ENCODE measurements at places on chromosomes 5 and 9. TPM values are rescaled to one million over a fixed set of nuclear protein-coding genes. Genes with fewer than 3 reads are reported as not detected.

Gene IFNK
- not detected for total RNA-seq

DNA sequence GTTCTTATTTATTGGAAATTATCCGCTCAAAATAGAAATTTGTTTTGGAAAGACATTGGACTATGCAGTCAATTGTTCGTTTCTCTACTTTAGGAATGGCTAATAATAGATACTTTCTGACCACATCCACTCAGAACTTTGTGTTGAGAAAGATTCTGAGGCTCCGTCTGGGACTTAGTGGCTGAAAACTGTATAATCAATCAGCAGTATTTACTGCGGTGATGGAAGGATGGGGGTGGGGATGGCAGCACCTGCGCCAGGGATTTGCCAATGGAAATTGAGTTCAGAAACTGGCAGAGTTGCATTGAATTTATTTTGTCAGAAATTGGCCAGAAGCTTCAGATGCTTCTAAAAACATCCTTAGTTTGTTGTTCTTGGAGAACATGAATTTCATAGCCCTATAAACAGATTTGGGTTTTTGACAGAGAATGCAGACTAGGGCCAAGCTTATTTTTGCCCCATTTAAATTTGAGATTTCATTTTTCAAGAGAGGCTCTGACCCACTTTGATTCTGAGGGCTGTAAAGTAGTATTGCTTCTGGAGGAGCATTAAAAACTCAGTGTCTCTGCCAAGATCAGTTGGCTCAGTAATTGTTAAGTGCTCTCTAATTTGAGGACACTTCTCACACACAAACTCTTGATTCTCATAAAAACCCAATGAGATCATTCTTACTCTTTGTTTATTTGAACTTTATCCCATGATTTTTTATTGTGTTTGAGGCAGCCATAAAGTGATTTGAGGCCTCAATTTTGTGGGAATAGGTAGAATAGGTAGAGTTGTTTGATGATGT lies 215.1 kb downstream of the CD180 start:
- DNase-seq = no peak
- peaks cover 6% of the 10 kb centered on the region for H3K4me1 ChIP-seq
- no peak overlapping the region for H3K27ac ChIP-seq

- H3K27me3 ChIP-seq = no peaks in the 10 kb centered on the region
- peak overlapping the region; percentile 96 for H3K27ac ChIP-seq
- no peaks in the 10 kb centered on the region for H3K36me3 ChIP-seq
- peak; percentile 26 for DNase-seq
These were observed 479.1 kb downstream of the CCDC171 start for GRCh38 chr9:16031971-16032370.

DNA sequence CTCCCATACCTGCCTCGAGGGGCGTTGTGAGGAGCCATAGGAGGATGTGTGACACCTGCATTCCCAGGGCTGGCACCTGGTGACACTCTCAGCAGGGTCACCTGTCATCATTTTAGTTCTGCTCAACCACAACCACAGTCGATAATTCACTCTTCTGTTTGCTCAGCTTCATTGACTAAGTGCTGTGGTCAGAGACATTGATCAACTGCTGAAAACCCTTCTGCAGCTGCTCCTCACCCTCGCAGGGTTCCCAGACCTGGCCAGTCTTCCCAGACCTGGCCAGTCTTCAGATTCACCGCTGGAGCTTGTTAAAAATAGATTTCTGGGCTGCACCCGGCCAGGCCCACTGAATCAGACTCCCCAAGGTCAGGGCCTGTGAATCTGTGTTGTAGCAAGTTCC lies 92.8 kb downstream of the MVB12B start:
- H3K4me1 ChIP-seq = peaks cover 21% of the 10 kb centered on the region
- H3K27me3 ChIP-seq = no peaks in the 10 kb centered on the region
- H3K4me3 ChIP-seq = no peak overlapping the region

Gene LCN6
- total RNA-seq = not detected

DNA sequence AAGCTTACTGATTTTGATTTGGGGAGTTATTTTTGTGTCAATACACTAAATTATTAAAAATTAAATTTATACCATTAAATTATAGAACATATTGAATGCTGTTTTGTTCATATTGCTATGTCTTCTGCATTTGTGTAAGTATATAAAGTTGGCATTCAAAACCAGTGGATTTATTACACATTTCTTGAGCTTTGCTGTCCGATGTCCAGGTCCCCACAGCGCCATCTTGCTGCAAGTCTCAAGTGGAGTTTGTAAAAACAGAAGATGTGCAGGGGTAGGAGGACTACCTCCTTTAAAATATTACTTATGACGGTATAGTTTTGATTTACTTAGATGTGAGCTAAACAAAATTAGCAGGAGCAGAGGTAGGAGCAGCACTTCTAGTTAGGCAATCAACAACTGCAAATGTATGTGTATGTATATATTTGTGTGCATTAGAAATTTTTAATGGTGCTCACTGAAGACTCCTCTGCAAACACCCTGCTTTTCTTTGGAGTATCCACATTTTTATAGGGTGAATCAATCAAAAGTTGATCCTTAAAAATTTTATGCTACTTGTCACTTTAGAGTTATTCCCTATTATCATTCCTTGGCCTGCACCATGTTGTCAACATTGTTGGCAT lies 37.4 kb downstream of the CPEB4 start:
- H3K4me1 ChIP-seq = peaks cover 29% of the 10 kb centered on the region
- H3K27ac ChIP-seq = peak overlapping the region; percentile 27
- DNase-seq = peak; percentile 72
- no peak overlapping the region for H3K4me3 ChIP-seq
- H3K27me3 ChIP-seq = no peaks in the 10 kb centered on the region

GRCh38 chr9:91033270-91033669 lies 231.7 kb downstream of the SYK start:
- no peak overlapping the region for H3K4me3 ChIP-seq
- peaks cover 23% of the 10 kb centered on the region for H3K4me1 ChIP-seq
- DNase-seq = no peak
- no peaks in the 10 kb centered on the region for H3K36me3 ChIP-seq
- H3K27me3 ChIP-seq = no peaks in the 10 kb centered on the region
- no peak overlapping the region for H3K27ac ChIP-seq

GRCh38 chr9:103169798-103170197 lies 174.7 kb downstream of the CYLC2 start:
- no peak for DNase-seq
- no peaks in the 10 kb centered on the region for H3K4me1 ChIP-seq
- H3K36me3 ChIP-seq = no peaks in the 10 kb centered on the region
- H3K27me3 ChIP-seq = no peaks in the 10 kb centered on the region
- H3K27ac ChIP-seq = no peak overlapping the region
- H3K4me3 ChIP-seq = no peak overlapping the region

Gene F2RL1
- 163 TPM for total RNA-seq

- H3K36me3 ChIP-seq = peaks cover 14% of the 10 kb centered on the region
- no peak for DNase-seq
- peak overlapping the region; percentile 96 for H3K27ac ChIP-seq
- H3K27me3 ChIP-seq = no peaks in the 10 kb centered on the region
- H3K4me1 ChIP-seq = peaks cover 17% of the 10 kb centered on the region
These were observed 994 bp downstream of the POLE3 start for GRCh38 chr9:113409481-113409880.

DNA sequence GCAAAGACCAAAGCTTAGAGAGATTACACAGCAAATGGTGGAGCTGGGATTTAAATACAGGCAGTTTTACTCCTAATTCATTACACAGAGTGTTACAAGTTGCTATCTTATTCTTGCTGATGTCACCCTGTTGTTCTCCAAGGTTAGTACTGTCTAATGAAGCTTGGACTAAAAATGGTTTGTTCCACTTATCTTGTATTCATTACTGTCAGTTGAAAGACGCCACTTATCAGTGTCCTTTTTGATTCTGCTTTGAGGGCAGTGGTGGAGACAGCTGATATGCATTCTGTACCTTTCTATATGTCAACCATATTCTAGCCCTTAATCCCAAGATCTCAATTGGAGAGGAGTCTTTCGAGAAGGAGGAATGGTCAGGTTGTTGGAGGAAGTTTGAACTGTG lies 14.0 kb upstream of the DENND4C start:
- no peaks in the 10 kb centered on the region for H3K4me1 ChIP-seq
- no peak for DNase-seq
- no peak overlapping the region for H3K27ac ChIP-seq
- H3K4me3 ChIP-seq = no peak overlapping the region
- no peaks in the 10 kb centered on the region for H3K36me3 ChIP-seq

- H3K36me3 ChIP-seq = no peaks in the 10 kb centered on the region
- DNase-seq = no peak
- H3K4me3 ChIP-seq = no peak overlapping the region
- H3K4me1 ChIP-seq = no peaks in the 10 kb centered on the region
- H3K27me3 ChIP-seq = no peaks in the 10 kb centered on the region
These were observed 293.7 kb downstream of the KIF4B start for GRCh38 chr5:155307229-155307628.

- no peaks in the 10 kb centered on the region for H3K4me1 ChIP-seq
- H3K27me3 ChIP-seq = no peaks in the 10 kb centered on the region
- no peaks in the 10 kb centered on the region for H3K36me3 ChIP-seq
- no peak overlapping the region for H3K27ac ChIP-seq
These were observed 258.6 kb downstream of the CRB2 start for GRCh38 chr9:123614306-123615263.

Gene PIP5K1B
- 0.29 TPM for total RNA-seq

Gene DCTN3
- 102 TPM for total RNA-seq

All from PC-3 (cell line).